ENCODE measurements at places on chromosomes 3 and 15. TPM values are rescaled to one million over a fixed set of nuclear protein-coding genes. Genes with fewer than 3 reads are reported as not detected.

EFHB gene
- 0.05 TPM for polyA plus RNA-seq

PXK gene
- polyA plus RNA-seq = 6.0 TPM

LDHAL6B gene
- not detected for polyA plus RNA-seq

KLHL40 gene
- not detected for polyA plus RNA-seq

DNA sequence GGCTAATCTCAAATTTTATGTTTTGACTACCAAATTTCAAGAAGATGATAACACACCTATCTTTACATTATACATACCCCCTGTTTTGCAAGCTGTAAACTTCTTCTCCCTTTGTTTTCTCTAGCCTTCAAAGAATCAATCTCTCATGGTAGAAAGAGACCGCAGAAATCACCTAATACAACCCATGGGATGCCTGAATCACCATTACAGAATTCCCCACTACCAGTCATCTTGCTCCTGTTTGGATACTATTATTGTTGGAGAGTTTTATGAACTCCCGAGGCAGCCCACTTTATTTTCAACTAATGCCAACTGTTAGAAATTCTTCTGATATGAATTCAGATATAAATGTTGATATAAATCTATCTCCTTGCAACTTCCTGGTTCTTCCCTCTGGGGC lies 110.9 kb downstream of the FRMD5 start:
- DNase-seq = no peak

- DNase-seq = no peak
Measured at GRCh38 chr15:50531163-50531562, 15.3 kb downstream of the USP50 start.

- DNase-seq = no peak
Measured at GRCh38 chr3:8420612-8421011, 81.0 kb upstream of the LMCD1 start.

- DNase-seq = no peak
Measured at GRCh38 chr15:49876401-49877038, 242.5 kb downstream of the ATP8B4 start.

DNA sequence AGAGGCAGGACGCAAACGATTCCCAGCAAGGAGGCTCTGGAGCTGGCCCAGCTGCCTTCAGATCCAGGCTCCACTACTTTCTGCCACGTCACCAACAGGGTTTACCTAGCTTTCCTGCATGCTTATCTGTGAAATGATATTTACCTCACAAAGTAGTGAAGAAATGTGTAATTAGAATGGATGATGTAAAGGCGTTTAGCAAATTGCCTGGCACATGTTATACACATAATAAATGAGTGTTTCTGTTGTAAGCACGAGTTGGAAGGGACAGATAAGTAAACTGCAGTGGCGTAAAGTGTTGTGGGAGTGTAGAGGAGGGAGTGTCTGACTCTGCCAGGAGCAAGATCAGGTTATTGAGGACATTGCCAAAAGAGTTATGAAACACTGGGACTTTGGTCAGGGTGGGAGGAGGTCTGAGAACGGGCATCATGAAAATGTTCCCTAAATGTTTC lies 3.5 kb upstream of the CHAC1 start:
- no peak for DNase-seq
